ENCODE measurements at places on chromosomes 1 and 21.
A peak's percentile ranks its signal among the peaks of the same experiment; 100 is the strongest.

- no peak for DNase-seq
These were observed 3.4 kb downstream of the BLZF1 start for GRCh38 chr1:169371404-169371803.

GRCh38 chr1:215114154-215114933, 31.8 kb downstream of the KCNK2 start:
- DNase-seq, result no peak

GRCh38 chr1:246095443-246095842, 411.6 kb downstream of the SMYD3 start:
- no peak for DNase-seq

GRCh38 chr1:47941609-47942239, 55.5 kb downstream of the TRABD2B start:
- DNase-seq, result peak; percentile 58

DNA sequence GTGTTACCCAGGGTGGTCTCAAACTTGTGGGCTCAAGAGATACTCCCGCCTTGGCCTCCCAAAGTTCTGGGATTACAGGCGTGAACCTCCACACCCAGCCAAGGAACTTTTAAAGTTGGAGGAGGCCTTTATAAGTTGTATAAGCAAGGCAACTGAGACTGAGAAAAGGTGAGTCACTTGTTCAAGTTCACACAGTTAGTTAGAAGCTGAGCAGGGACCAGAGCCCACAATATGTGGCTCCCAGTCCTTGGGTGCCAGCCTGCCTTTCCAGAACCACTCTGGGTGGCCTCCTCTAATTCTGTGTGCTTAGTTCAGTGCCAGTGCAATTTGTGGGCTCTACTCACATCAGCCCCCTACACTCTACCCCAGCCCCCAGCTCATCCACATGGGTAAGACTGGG, 3.7 kb downstream of the RAB25 start:
- no peak for DNase-seq

- peak; percentile 69 for DNase-seq
These were observed at the start of gene RNASEL for GRCh38 chr1:182588500-182589396. Gene RNASEL, minus strand, starts transcription at chr1:182589256. Its CDS starts 2,450 bp downstream, at chr1:182586806.

DNA sequence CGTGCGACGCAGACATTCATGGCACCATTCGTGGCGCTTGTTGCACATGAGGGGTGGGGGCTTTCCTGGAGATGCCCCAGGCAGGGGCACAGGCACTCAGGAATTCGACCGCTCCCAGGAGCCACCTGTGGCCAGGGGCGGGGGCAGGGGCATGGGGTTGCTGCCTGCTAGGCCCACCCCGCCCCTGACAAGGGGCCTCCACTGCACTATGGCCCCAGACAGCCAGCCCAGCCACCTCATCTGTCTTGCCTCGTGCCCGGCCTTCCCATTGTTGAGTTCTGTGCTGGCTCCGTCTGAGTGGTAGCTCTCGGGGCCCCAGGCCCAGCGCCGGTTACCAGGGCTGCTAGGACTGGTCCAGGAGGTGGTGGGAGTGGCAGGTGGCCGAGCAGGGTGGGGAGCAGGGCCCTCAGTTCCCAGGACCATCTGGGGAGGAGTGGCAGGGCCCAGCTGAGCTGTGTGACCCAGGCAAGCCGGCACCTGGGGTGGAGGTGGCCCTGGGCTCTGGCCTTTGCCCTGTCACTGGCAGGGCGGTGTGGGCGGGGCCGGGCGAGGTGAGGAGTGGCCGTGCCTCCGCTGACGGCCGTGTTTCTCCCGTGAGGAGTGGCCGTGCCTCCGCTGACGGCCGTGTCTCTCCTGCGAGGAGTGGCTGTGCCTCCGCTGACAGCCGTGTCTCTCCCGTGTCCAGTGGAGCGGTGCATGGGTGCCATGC, 1.9 kb downstream of the PLCH2 start:
- DNase-seq, result no peak

- DNase-seq, result no peak
These were observed 32.1 kb upstream of the RWDD3 start for GRCh38 chr1:95201905-95202304.
